ENCODE measurements at places on chromosomes 6 and 20. TPM values are rescaled to one million over a fixed set of nuclear protein-coding genes. Genes with fewer than 3 reads are reported as not detected.

DNA sequence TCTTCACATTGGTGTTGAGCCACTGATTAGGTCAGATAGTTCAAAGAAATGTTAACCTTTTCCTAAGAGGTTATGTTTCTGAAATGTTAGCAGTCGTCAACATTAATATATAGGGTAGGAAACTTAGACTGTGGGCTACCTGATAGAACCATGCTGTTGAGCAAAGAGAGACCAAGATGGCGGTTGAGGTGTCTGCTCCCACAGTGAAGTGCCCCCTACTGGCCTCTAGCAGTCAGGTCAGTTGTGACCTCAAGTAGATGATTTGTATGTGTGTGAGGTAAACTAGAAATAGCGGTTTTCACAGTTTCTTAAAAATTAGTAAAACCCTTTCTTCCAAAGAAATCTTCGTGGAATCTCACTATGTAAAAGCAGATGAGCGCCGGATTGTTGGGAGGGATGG is 40.3 kb downstream of the MTHFD1L start:
- no peak for DNase-seq

The SLC13A3 gene
- 0.67 TPM for total RNA-seq

- no peak for DNase-seq
These were observed 66.2 kb downstream of the MYH7B start for GRCh38 chr20:35021831-35022230.

The METTL24 gene
- not detected for total RNA-seq

DNA sequence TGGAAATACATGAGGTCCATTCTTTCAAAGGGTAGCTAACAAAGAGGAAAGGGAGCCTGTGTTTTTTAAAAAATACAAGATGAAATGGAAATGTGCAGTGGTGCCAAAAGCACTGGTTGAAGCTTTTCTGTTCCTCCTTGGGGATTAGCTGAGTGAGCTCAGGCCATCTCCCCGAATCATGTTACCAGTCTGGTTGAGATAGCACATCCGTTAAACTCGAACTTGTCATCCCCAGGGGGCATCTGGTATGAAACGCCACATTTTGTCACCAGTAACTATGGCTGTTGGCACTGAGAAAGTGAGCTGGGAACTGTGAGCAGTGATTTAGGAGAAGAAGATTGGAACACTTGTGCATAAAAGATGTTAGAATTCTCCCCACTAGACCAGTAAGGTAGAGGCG is 196.2 kb downstream of the SAMD5 start:
- no peak for DNase-seq

- no peak for DNase-seq
These were observed 55.7 kb downstream of the LYRM4 start for GRCh38 chr6:5205035-5205507.

Data from CD4-positive, CD25-positive, alpha-beta regulatory T cell (primary cell).